ENCODE measurements at places on chromosomes 12 and 14. TPM values are rescaled to one million over a fixed set of nuclear protein-coding genes. Genes with fewer than 3 reads are reported as not detected.

The SLC6A12 gene
- total RNA-seq: 14.2 TPM

DNA sequence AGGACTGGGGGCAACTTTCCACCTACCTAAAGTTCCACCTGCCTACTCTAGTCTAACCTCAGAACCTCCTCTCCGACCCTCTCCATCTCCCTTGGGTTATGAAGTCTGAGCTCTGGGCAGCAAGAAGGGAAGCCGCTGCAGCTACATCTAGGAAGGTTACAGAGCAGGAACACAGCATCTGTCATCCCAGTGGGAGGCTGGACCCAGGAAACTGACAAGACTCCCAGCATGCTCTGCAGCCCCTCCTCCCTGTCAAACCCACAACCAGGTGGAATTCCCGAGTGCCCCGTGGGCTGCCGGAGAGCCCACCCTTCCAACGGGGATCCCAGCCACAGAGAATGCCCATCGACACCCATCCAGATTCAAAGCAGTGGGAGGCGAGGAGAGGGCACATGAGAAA lies 2.1 kb downstream of the TESC start:
- peak; percentile 9 for DNase-seq

DNA sequence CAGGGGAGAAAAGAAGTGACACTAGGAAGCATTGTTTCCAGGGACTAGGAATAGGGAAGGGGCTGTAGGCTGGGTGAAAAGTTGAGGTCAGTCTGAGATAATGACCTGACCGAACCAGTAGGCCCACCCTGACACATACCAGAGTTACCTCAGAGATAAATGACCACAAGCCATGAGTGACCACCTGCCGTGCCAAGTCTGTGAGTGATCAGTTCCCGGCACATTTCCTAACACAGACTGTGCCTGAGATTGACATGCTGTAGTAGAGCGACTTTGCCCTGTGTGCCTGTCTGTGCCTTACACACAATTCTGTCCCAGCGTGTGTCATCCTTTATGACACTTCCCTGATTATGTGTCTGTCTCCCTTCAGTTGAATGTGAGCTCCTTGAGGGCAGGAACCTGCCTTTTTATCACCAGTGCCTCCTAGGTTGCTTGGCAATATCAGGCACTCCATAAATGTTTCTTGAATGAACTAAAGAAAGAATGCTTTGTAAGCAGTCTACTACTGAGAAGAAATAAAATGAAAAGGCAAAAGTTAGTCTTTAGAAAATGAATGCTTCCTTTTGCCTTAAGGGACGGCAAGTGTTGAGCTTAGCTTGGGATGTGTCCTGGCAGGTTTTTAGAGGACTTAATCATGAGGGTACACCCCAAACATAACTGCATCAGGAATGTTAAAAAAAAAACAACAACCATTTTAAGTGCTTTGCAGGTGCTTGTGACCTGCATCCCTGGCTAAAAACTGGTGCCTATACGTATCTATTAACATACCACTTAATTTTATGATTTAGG lies 9.6 kb upstream of the SSPN start:
- DNase-seq: no peak

The SUDS3 gene
- 28.5 TPM for total RNA-seq

- DNase-seq: no peak
Observed at GRCh38 chr14:98769326-98769725, 502.7 kb downstream of the BCL11B start.

DNA sequence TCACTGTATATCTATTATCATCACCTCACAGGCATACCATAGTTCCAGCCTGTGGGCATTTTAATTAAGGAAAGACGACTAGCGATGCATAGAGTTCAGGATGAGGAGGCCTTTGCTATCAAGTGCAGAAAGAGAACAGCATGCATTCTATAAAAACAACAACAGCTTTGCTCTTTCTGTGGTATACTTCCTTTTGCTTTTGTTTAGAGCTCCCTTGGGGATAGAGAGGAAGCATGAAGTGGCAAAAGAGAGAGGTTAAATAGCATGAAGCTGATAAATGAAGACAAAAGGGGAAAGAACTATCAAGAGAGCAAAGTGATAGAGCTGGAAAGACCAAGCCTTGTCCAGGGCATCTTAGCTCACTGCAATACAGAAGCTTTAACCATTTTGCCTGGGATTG lies 23.5 kb downstream of the IFNG-AS1 start:
- no peak for DNase-seq

GRCh38 chr12:14681190-14681589 lies 15.2 kb downstream of the GUCY2C start:
- no peak for DNase-seq

Data from lower lobe of right lung (tissue), 2 donors.